Spinal cord (tissue), 10 donors: ENCODE measurements at places on chromosomes 2 and 18. TPM values are rescaled to one million over a fixed set of nuclear protein-coding genes. Genes with fewer than 3 reads are reported as not detected.

GRCh38 chr2:19796035-19796695 is 105.6 kb downstream of the TTC32 start:
- no peak for DNase-seq

DNA sequence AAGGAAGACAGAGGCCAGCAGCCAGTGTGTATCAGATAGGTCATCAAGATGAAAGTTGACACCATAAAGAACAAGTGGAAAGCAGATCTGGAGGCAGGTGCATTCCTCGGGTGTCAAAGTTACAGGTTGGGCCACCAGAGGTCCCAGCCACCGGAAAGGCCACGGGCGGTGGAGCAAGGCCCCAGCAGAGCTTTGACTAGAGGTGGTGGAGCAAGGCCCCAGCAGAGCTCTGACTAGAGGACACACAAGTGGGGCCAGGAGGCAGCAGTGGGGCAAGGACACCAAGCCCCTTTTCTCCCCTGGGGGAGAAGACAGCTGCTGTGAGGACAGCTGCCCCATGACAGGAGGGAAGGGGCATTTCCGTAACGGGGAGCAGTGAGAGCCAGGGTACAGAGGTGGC is 115.1 kb downstream of the GYPC start:
- no peak for DNase-seq

GRCh38 chr2:128777196-128778035 is 458.7 kb upstream of the HS6ST1 start:
- DNase-seq: no peak

GRCh38 chr2:39893616-39894015 is 114.6 kb upstream of the THUMPD2 start:
- DNase-seq: no peak

GRCh38 chr2:233100192-233100998 is 40.3 kb downstream of the INPP5D start:
- DNase-seq: no peak

GRCh38 chr2:8232871-8233270 is 449.0 kb upstream of the ID2 start:
- DNase-seq: no peak

DNA sequence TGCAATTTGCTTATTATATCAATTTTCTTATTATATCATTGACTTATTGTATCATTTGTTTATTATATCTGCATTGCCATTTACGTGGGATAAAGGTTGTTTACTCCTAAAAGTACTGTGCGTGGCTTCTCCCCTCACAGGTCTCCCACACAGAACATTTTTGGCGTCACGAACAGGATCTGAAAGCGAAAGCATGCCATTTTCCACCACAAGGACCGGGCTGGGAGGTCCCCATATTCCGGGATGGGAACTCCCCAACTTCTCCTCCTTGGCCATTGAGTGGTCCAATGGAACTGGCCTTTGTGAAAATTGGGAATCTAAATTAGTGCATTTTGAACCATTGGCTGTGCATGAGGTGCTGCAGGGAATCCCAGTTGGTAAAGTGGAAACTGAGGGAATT is 4.8 kb upstream of the DSG2 start:
- no peak for DNase-seq

DNA sequence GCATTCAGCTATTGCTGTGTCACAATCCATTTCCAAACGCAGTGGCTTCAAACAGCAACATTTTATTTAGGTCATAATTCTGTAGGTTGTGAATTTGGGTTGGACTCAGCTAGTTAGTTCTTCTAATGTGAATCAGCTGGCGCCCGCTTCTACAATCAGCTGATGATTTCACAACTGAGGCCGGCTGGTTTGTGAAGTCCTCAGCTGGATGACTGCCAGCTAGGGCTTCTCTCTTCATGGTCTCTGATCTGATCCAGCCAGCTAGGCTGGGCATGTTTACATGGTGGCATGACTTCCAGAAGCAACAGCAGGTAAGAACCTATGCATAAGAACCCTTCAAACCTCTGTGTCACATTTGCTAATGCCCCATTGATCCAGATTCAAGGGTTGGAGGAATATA is 172.0 kb downstream of the SLC4A10 start:
- no peak for DNase-seq

GRCh38 chr2:86596118-86596517 is 27.5 kb downstream of the RNF103 start:
- no peak for DNase-seq

DNA sequence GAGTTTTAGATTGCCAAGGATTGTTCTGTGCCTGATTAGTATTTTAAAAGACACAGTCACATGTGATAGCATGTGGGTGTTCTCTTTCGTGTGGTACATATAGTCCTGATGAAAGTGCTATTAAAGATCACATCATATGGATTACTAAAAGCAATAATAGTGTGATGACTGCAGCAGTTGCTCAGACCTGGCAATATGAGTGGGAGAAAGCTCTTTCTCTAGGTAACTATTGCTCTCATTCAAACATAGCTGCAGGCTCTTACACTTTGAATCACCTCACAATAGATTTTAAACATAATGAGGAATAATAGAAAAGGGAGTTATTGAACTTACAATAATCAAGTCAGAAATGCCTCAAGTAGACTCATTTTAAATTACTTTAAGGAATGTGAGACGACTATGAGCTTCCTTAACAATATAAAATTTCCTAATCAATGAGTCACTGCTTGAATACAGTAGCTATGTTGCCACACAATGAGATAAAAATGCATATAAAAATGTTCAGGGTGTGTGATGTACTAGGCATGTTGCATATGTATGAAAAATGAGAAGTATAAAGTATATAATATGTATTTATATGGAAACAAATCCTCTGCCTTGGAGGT is 452.1 kb downstream of the TMX3 start:
- no peak for DNase-seq

The GAREM1 gene
- 19.7 TPM for total RNA-seq

The SNORC gene
- 4.6 TPM for total RNA-seq

The ALPG gene
- total RNA-seq: not detected

The EFEMP1 gene
- total RNA-seq: 75.2 TPM
